ENCODE measurements at places on chromosomes 11 and 22. TPM values are rescaled to one million over a fixed set of nuclear protein-coding genes. Genes with fewer than 3 reads are reported as not detected.

The JAM3 gene
- total RNA-seq: 88.4 TPM

The TRIM51 gene
- total RNA-seq: not detected

The COA4 gene
- 59.0 TPM for total RNA-seq

DNA sequence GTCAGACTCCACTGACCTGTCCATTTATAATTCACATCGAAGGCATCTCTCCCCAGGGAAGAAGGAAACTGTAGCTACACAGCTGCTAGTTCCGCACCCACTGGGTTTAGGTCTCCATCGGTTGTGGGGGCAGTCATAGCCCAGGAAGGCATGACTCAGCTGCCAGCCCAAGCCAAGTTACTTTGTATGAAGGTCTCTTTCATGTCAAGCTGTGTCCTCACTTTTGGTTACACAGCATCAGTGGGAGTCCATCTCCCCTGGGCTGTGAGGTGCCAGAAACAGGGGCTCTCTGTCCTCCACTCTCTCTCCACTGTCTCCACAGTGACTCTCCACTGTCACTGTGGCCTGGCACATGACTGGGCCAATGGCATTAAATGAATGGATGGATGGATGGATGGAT lies 585.2 kb downstream of the BRD1 start:
- H3K27me3 ChIP-seq: no peaks in the 10 kb centered on the region
- H3K27ac ChIP-seq: no peak overlapping the region
- no peak overlapping the region for H3K4me3 ChIP-seq

GRCh38 chr11:30818721-30819120 lies 232.6 kb upstream of the MPPED2 start:
- H3K4me3 ChIP-seq: no peak overlapping the region
- H3K36me3 ChIP-seq: no peaks in the 10 kb centered on the region
- H3K27me3 ChIP-seq: no peaks in the 10 kb centered on the region
- H3K4me1 ChIP-seq: no peaks in the 10 kb centered on the region
- H3K27ac ChIP-seq: no peak overlapping the region

DNA sequence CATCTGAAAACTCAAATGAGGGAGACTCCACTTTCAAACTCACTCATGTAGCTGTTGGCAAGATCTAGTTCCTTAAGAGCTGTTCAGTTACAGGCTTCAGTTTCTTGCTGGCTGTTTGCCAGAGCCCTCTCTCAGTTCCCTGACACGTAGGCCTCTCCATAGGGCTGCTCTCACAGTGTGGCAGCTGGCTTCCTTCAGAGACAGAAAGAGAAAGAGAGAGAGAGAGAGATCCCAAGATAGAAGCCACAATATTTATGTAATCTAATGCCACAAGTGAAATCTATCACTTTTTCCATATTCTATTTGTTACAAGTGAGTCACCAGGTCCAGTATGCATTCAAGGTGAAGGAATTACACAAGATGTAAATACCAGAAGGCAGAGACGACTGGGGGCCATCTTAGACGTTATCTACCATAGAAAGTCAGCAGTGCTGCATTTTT lies 168.8 kb downstream of the RCN1 start:
- no peak overlapping the region for H3K4me3 ChIP-seq
- H3K36me3 ChIP-seq: no peaks in the 10 kb centered on the region
- DNase-seq: peak; percentile 81
- H3K27ac ChIP-seq: peak overlapping the region; percentile 5
- H3K4me1 ChIP-seq: no peaks in the 10 kb centered on the region
- no peaks in the 10 kb centered on the region for H3K27me3 ChIP-seq

DNA sequence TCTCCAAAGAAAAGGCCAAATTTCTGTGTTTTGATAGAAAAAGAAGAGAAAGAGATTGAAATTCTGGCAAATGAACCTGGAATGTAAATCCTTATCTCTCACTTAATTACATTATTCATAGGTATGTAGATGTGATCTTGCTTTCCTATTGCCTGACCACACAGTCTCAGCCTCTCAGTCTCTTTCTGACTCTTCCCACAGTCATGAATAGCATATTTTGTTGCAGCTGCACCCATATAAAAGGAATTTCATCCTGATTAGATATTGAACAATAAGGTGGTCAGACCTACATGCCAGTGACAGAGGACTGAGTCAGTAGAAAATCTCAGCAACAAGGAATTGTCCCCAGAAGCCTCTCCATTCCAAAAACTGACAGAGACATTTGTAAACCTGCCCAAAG lies 62.9 kb upstream of the LRRC4C start:
- H3K27me3 ChIP-seq: no peaks in the 10 kb centered on the region
- no peak overlapping the region for H3K4me3 ChIP-seq
- peaks cover 15% of the 10 kb centered on the region for H3K4me1 ChIP-seq
- H3K27ac ChIP-seq: peak overlapping the region; percentile 86
- H3K36me3 ChIP-seq: no peaks in the 10 kb centered on the region
- peak; percentile 98 for DNase-seq
